Thoracic aorta (tissue), 2 donors: ENCODE measurements at places on chromosomes 3 and 15. TPM values are rescaled to one million over a fixed set of nuclear protein-coding genes. Genes with fewer than 3 reads are reported as not detected.

FBXW12 gene
- total RNA-seq, result not detected

RARB gene
- 3.8 TPM for total RNA-seq

ADGRG7 gene
- total RNA-seq, result not detected

KIF23 gene
- 20.6 TPM for total RNA-seq

DLEC1 gene
- 0.35 TPM for total RNA-seq

PPARG gene
- 13.1 TPM for total RNA-seq

FBXO40 gene
- total RNA-seq, result not detected

PLAAT1 gene
- total RNA-seq, result not detected

GRCh38 chr3:51375136-51375535, 10.0 kb upstream of the MANF start:
- no peaks in the 10 kb centered on the region for H3K4me1 ChIP-seq
- no peak overlapping the region for H3K27ac ChIP-seq
- DNase-seq, result no peak
- H3K36me3 ChIP-seq, result no peaks in the 10 kb centered on the region
- H3K4me3 ChIP-seq, result no peak overlapping the region

- no peaks in the 10 kb centered on the region for H3K27me3 ChIP-seq
- no peak overlapping the region for H3K27ac ChIP-seq
- H3K36me3 ChIP-seq, result no peaks in the 10 kb centered on the region
- H3K4me3 ChIP-seq, result no peak overlapping the region
- DNase-seq, result no peak
These were observed 399.1 kb upstream of the DPH6 start for GRCh38 chr15:35944945-35945585.

GRCh38 chr3:37886395-37886794, 24.7 kb downstream of the CTDSPL start:
- H3K4me1 ChIP-seq, result no peaks in the 10 kb centered on the region
- H3K27ac ChIP-seq, result no peak overlapping the region
- no peaks in the 10 kb centered on the region for H3K36me3 ChIP-seq

DNA sequence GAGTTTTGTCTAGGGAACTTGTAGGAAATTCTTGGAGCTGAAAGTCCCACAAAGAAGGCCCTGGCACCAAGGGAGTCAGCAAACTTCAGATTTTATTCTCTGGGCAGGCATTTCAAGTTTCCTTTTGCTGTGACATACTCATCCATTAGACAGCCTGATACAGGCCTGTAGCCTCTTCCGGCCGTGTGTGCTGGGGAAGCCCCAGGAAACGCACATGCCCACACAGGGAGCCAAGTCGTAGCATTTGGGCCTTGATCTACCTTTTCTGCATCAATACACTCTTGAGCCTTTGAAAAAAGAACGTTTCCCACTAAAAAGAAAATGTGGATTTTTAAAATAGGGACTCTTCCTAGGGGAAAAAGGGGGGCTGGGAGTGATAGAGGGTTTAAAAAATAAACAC, 15.0 kb downstream of the TIGIT start:
- no peaks in the 10 kb centered on the region for H3K4me1 ChIP-seq
- no peak overlapping the region for H3K27ac ChIP-seq
- no peak for DNase-seq
- H3K4me3 ChIP-seq, result no peak overlapping the region

- no peaks in the 10 kb centered on the region for H3K36me3 ChIP-seq
- H3K27me3 ChIP-seq, result no peaks in the 10 kb centered on the region
- peak within 1 kb of the TSS; percentile 82 for H3K27ac ChIP-seq
- H3K4me3 ChIP-seq, result peak within 1 kb of the TSS; percentile 64
- DNase-seq, result no peak
- H3K4me1 ChIP-seq, result peaks cover 52% of the 10 kb centered on the region
These were observed at the start of gene ANKRD28 for GRCh38 chr3:15797642-15798303. ANKRD28 (minus strand) TSS chr3:15797979; CDS start chr3:15796521, 1,458 bp downstream.

GRCh38 chr15:81032818-81033217, 32.1 kb downstream of the TLNRD1 start:
- H3K27me3 ChIP-seq, result no peaks in the 10 kb centered on the region
- H3K36me3 ChIP-seq, result no peaks in the 10 kb centered on the region
- H3K27ac ChIP-seq, result no peak overlapping the region
- no peak for DNase-seq

- H3K36me3 ChIP-seq, result no peaks in the 10 kb centered on the region
- no peak overlapping the region for H3K27ac ChIP-seq
- peaks cover 24% of the 10 kb centered on the region for H3K4me1 ChIP-seq
- H3K27me3 ChIP-seq, result no peaks in the 10 kb centered on the region
These were observed 158.8 kb downstream of the KLF13 start for GRCh38 chr15:31485431-31485830.

- H3K4me1 ChIP-seq, result no peaks in the 10 kb centered on the region
- H3K36me3 ChIP-seq, result no peaks in the 10 kb centered on the region
- no peak overlapping the region for H3K27ac ChIP-seq
- no peak overlapping the region for H3K4me3 ChIP-seq
- DNase-seq, result no peak
These were observed 98.4 kb downstream of the ERC2 start for GRCh38 chr3:56369914-56370313.

DNA sequence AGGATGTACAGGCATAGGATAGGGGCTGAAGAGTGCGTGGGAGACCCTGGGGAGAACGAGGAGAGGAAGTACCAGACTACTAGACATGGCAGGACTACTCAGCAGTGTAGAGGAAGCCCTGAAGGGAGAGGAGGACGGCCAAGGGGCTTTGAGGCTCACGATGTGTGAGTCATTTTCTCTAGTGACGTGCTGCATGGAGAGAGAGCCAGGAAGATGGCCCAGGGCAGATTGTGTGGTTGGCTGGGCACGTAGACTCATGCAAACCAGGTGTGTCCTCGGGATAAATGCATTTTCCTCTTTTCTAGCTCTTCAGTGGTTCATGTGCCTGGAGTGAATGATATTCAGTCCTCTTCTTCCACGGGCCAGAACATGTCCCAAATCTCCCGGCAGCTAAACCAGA, 115.0 kb upstream of the ABHD17C start:
- no peak overlapping the region for H3K27ac ChIP-seq
- H3K27me3 ChIP-seq, result no peaks in the 10 kb centered on the region
- DNase-seq, result no peak
- no peaks in the 10 kb centered on the region for H3K4me1 ChIP-seq

DNA sequence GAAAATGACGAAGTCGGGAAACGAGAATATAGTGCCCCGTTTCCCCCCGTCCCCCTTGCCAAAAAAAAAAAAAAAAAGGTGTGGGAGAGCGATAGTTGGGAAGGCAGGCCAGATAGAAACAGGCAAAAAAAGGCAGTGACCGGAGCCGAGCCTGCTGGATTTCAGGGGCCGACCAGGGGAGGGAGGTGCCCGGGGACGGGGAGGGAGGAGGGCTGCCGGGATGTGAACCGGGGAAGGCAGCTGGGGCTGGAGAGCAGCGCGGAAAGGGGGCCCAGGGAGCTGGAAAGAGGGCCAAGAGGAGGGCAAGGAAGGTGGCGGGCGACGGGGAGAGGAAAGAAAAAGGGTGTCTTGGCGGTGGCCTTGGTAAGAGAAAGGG, 837 bp downstream of the LRRN1 start:
- peak overlapping the region; percentile 62 for H3K27ac ChIP-seq
- H3K27me3 ChIP-seq, result no peaks in the 10 kb centered on the region
- H3K36me3 ChIP-seq, result no peaks in the 10 kb centered on the region
- peak overlapping the region; percentile 85 for H3K4me3 ChIP-seq
- DNase-seq, result no peak

- no peak overlapping the region for H3K4me3 ChIP-seq
- no peaks in the 10 kb centered on the region for H3K27me3 ChIP-seq
- no peak overlapping the region for H3K27ac ChIP-seq
- no peak for DNase-seq
These were observed 31.7 kb downstream of the RAB27A start for GRCh38 chr15:55257938-55258337.

GRCh38 chr3:129469026-129469425, 29.0 kb downstream of the IFT122 start:
- no peak overlapping the region for H3K4me3 ChIP-seq
- no peak overlapping the region for H3K27ac ChIP-seq
- peaks cover 4% of the 10 kb centered on the region for H3K36me3 ChIP-seq
- H3K4me1 ChIP-seq, result no peaks in the 10 kb centered on the region
- DNase-seq, result no peak

DNA sequence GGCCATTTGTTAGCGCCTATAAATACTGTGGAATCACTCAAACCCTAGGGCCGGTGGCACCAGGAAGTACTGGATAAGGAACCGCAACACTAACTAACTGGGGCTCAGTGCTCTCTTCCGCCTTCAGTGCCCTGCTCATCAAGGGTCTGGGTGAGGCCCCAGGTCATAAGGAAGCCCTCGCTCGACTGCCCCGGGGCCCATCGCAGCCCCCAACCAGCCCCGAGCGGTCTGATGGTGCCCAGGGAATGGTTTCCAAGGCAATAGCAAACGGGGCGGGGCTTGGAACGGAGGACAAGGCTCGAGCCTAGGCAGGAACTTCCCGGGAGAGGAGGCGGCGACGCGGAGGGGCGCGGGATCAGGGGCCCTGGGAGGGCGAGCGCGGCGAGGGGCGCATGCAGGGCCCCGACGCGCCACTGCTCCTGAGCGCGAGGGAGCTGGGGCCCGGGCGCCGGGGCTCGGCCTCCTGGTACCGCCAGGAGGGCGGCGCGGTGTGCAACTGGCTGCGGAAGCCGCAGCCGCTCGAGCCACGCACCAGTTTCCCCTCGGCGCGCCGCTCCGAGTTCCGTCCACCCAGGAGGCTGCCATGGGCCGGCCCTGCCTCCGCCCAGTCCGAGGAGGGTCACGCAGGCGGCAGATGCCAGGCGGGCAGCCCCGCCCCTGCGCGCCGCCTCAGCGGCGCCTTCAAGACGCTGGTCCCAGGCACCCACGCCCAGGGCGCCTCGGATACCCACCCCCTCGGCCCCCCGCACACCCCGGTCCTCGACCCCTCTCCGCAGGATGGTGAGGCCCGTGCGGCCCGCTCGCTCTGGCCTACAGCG, at the start of gene TTLL3:
Gene TTLL3, plus strand, starts transcription at position 648 of the 818 bp plus-strand sequence. CDS start 400 bp downstream, outside the sequence.
- H3K4me1 ChIP-seq, result peaks cover 20% of the 10 kb centered on the region
- DNase-seq, result peak; percentile 57
- H3K27ac ChIP-seq, result peak within 1 kb of the TSS; percentile 96
- peak within 1 kb of the TSS; percentile 92 for H3K4me3 ChIP-seq

DNA sequence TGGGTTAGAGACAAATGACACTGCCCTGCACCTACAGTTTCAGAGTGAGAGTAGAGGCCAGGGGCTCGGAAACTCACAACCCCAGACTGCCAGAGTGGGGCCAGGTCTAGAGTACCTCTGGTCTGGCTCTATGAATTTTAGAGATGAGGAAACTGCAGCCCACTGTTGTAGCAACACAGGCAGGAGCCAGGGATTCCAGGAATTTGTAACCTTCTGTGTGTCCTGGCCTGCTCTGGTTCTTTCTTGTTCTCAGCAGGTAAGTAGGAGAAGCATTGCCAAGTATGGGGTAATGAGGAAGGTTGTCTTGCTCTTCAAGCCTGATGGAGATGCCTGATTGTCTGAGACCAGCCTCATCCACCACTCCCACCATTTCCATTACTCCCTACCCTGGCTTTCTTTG, 221.8 kb downstream of the UACA start:
- no peak overlapping the region for H3K4me3 ChIP-seq
- no peaks in the 10 kb centered on the region for H3K27me3 ChIP-seq
- H3K36me3 ChIP-seq, result no peaks in the 10 kb centered on the region
- no peak overlapping the region for H3K27ac ChIP-seq
- no peak for DNase-seq
- H3K4me1 ChIP-seq, result no peaks in the 10 kb centered on the region

GRCh38 chr15:39511000-39511915, 69.6 kb upstream of the THBS1 start:
- H3K4me3 ChIP-seq, result no peak overlapping the region
- H3K27me3 ChIP-seq, result no peaks in the 10 kb centered on the region
- H3K27ac ChIP-seq, result no peak overlapping the region
- no peaks in the 10 kb centered on the region for H3K4me1 ChIP-seq
- DNase-seq, result no peak
- H3K36me3 ChIP-seq, result no peaks in the 10 kb centered on the region

DNA sequence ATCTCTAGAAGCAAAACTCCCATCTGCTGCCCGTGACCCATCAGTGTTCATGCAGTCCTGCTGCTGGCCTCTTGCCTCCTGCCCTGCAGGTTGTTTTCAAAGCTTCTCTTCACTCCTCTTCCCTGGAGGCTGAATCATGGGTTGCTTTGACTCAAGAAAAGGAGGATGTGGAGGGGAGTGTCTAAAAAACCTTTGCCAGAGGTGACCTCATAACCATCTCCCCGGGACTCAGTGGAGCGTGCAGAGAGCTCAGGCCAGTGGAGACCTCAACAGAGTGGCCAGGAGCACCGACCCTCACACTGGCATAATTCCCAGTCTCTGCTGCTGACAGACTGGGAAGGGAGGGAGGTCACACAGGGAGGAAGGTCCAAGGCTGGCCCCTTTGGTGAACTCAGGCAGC, 60.9 kb upstream of the ITGA11 start:
- H3K4me3 ChIP-seq, result no peak overlapping the region
- H3K27ac ChIP-seq, result peak overlapping the region; percentile 16
- DNase-seq, result no peak
